ENCODE measurements at places on chromosomes 2 and 18.

DNA sequence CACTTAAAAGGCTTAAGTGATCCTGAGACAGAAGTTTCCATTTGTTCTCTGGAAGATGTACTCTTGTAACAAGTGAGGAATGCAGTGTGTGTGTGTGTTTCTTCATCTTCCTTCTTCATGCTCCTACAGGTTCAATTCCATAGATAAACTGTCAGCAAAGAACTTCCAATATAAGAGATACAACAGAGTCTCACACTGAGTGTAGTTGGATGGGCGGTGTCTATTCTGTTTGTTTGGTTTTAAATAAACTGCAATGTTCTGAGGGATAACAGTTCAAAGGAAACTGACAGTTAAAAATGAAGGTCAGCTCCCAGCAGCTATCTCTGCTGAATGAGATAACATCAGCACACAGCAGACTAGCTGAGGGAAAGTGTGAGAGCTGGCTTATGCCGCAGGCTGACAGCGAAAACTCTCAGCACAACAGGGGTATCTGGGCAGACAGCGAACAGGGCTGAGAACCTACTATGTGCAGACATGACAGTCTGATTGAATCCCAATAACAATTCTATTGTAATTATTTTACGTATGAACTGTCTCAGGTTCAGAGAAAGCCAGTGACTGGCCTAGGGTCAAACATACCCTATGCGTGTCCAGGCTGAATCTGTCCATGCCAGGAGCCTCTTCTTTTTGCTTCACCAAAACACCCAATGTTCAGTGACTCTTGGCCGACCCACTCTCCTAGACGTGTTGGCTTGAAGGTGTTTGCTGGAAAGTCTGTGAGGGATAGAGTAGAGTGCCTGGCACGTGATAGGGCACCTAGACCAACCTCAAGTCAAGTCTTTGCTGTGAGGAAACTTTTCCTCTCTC lies 201.9 kb upstream of the TRIB2 start:
- DNase-seq, result no peak

- DNase-seq, result no peak
Observed at GRCh38 chr18:74651327-74652128, 53.9 kb downstream of the ZNF407 start.

DNA sequence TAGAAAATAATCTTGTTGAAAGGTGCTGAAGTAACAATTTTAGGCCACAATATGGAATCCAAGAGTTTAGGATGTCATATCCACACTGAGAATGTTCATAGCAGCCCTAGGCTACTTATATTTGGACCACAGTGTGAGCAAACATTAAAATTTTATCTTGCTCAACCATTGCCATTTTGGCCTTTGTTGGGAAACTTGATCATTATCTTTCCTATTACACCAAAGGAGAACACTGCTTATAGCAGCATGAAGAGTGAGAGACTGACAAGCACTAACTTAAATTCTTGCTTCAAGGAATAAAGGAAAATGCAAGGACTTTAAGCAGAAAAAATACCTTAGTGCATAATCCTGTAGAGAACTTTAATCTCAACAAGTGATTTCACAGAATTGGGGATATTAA lies 86.3 kb upstream of the LRRTM4 start:
- DNase-seq, result no peak

DNA sequence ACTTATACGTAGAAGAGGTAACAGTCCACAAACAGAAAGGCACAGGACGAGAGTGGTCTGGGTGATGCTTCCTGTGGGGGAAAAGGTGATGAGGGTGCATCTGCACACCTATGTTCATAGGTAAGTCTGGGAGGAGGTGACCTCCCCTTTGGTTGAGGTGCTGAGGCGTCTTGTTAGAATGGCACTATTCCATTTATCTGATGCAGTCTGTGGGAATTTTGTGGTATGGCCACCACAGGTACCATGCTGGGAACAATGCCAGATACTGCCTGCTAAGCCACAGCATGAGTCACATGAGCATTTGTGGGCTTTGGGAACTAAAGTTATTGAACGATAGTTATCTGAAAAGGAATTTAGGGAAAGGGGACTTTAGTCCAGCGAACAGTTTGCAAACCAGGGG lies 27.9 kb downstream of the IL37 start:
- DNase-seq, result no peak

DNA sequence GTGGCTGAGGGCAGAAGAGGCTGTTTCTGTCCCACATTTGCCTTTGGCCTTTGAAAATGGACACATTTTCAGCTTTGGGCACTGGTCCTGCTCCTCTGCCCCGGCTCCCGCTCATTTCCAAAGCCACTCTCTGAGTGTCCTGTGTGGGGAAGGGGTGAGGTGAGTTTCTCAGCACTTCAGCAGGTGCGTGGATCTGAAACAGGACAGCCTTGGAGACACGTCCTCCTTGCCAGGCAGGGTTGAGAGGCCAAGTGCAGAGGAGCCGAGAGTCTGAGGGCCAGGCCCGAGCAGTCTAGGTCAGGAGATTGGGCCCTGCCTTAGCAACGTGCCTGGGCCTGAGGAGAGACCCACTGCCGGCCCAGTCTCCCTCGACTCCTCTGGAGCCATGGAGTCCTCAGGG lies 21.9 kb upstream of the ALPI start:
- no peak for DNase-seq

DNA sequence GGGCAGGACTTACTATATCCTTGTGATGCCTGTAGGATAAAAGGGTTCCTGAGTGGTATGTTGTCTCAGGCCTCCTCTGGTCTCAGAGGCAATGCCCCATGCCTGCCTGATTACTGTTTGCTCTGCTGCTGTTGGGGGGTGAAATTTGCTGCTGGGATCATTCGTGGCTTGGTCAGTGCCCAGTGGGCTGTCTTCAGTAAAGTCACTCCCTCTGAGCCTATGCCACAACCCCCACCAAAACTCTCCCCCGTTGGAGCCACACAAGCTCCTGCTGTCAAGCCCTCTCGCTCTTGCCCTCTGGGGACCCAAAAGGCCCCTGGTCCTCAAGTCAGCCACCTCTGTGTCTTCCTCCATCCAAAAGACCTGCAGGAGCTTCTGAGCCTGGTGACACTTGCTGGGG lies 38.6 kb upstream of the TGIF1 start:
- no peak for DNase-seq

- DNase-seq, result no peak
Observed at GRCh38 chr18:27713037-27713737, 463.7 kb downstream of the CDH2 start.

DNA sequence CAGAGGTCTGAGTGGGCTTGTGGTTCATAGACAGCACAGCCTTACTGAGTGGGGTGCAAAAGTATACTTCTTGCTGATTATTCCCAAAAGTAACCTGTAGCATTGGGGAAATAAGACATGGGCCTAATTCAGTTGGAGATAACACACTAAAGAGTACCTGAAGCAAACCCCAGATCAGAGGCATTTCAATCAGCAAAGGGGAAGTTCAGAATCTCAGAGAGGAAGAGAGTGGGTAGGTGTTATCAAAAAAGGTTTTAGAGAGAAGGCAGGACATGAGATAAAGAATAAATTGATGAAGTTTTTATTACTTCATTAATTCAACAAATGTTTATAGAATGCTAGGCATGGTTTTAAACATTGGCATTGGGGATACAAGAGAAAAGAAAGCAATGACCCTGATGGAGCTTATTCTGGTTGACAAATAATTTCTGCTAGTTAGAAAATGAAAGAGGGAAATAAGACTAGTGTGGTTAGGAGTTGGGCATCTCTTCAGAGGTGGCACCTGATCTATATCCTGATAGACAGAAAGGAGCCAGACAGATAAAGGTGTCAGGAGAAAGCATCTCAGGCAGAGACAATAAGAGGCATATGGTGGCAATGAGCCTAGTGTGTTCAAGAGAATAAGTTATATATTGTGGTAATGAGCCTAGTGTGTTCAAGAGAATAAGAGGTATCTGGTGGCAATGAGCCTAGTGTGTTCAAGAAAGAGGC lies 153.8 kb upstream of the SETBP1 start:
- peak; percentile 53 for DNase-seq

GRCh38 chr18:37641573-37641972 lies 76.0 kb upstream of the CELF4 start:
- DNase-seq, result no peak

DNA sequence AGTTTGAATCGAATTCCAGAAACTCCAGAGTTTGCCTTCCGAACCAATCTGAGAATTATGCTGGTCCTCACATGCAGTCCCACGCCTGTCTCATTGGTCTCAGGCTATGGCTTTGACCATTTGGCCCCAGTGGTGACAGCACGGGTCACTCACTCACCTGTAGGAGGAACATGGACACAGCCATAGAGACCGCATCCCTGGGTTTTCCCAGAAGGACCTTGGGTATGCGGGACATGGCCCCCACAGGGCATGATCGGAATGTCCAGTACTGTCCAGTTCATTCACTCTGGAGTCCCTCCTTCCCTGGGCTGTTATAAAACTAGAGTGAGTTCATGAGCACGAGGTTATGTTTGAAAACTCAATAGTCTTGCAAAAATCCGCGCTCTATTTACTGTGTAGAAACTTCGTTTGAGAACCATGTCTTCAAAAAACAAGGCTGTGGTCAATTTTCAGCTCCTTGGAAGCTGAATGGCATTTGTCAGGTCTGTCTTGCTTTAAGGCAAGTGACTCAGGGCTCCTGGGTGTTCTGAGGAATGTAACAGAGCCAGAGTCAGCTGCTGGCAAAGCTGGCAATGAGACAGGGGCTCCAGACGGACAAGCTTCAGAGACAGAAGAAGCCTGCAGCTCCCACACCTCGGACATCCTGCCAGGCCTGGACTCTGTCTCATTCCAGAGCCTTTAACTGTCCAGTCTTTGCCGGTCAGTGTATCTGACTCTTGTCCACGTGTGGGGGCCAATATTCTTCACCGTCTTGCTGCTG lies 86.7 kb upstream of the TMEM18 start:
- no peak for DNase-seq

DNA sequence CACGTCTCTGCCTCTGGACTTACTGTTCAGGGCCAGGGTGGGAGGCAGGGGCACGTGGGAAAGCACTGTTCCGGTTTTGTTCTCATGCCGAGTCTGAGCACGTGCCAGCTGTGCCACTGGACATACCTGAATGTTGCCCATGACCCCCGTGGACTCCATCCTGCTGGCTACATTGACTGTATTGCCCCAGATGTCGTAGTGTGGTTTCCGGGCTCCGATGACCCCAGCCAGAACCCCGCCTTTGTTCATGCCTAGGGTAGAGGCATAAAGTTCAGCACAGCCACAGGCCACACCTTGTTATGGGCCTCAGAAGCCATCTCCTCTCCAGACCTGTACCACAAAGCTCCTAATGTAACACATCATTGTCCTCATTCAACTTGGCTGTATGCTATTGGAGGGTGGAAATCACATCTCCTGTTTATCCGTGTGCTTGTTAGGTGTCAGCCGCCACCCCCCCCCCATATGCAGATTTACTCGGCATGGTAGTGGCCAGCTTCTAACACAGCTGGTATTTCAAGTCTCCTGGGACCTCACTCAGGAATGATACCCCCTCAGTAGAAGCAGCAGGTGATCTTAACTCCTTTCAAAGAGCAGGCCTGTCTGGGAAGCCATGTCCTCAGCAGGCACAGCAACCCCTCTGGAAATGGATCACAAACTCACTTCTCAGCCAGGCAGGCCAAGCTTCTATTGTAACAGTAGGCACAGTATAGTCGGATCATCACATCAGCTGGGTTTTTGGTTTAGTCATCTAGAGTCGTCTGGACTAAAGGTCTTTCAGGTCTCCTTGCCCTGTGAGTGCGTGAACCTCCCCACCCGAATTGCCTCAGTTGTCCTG lies 27.6 kb downstream of the CENPO start:
- no peak for DNase-seq

DNA sequence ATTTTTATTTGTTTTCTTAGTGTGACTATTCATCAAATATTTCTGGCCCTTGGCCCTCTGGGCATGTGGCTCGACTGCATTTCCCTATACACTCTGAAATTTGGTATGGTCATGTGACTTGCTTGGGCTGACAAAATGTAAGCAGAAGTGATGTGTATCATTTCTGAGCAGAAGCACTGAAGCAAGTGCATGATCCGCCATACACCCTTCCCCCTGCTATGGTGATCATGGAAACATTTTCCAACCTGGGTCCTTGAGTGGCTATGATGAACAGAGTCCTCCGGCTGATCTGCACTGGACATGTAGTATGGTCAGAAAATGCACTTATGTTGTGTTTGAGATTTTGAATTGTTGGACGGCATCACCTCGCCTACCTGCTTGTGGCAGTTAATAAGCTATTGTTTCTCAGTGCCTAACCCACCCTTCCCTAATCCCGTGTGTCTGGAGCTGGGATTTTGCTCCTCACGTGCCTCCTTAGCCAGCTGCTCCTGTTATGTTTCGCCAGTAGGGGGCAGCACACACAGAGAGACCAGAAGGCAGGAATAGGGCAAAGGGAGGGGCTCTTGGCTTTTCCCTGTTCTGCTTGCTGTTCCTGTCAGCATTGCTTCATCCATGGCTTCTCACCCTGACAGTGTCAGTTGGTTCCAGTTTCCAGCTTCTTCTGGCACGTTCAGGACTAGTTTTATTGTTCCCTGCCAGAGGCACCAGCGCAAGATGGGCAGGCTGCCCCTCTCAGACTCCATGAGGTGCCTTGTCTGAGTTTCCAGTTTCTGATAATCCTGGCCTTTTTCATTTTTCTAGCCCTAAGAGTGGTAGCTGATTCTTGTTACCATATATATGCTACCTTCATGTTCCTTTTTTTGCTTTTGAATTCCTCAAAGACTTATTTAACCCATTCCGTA lies 207.4 kb downstream of the ARL6IP6 start:
- no peak for DNase-seq

DNA sequence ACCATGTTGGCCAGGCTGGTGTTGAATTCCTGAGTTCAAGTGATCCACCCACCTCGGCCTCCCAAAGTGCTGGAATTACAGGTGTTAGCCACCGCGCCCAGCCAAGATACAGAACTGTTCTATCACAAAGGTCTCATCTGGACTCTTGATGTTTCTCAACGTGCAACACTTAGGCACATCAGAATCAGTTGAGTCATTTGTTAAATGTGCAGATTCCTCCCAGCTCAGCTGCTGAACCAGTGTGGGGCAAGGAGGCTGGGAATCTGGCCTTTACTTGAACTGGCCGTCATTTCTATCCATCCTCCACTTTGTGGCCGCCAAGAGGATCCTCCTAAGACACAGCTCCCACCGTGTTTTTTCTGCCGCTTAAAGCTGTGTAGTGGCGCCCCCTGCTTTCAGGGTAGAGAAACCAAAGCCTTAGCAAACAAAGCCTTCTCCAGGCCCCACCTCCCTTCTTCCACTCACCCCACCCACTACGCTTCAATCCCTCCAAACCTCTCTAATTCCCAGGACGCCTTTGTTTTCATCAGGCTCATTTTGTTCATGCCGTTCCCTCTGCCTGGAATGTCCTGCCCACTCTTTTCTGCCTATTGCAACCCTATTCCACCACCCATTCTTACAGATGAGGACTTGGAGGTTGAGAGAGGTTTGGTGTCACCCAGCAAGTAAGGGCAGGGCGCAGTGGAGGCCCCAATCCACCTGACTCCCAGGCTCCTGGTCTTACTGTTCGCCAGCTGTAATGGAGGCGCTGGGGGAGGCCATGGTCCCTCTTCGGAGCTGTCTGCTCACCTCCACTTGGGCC lies 776 bp upstream of the SPEG start:
- DNase-seq, result no peak
